ENCODE measurements at places on chromosomes 11 and 22.

DNA sequence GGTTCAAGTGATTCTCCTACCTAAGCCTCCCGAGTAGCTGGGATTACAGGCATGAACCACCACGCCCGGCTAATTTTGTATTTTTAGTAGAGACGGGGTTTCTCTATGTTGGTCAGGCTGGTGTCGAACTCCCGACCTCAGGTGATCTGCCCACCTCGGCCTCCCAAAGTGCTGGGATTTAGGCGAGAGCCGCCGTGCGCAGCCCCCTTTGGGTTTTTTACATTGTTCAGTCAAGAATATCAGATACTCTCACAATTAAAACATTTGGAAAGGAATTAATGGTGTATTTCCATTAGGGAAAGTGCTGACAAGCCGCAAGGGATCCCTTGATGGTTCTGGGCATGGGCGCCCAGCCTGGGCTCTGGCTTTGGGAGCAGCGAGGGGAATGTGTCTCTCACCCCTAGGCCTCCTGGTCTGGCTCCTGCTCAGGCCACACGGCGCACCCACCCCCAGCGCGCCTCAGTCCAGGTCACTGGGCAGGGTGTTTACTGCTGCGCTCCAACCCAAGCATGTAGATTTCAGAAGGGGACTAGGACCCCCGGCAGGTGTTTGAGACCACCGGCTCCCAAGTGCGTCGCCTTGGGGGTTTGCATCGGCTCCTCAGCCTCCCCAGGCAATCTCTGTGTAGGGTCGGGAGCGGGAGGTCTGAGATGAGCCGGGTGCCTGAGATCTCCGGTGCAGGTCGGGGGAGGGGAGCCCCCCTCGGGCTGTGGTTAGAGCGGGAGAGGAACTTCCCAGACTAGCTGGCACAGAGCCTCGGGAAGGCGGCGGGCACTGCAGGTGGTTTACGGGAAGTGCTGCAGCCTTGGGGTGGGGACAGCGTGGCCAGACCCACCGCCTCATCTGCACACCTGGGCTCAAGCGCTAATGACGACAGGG is 809 bp upstream of the IRF7 start:
- no peak for DNase-seq

DNA sequence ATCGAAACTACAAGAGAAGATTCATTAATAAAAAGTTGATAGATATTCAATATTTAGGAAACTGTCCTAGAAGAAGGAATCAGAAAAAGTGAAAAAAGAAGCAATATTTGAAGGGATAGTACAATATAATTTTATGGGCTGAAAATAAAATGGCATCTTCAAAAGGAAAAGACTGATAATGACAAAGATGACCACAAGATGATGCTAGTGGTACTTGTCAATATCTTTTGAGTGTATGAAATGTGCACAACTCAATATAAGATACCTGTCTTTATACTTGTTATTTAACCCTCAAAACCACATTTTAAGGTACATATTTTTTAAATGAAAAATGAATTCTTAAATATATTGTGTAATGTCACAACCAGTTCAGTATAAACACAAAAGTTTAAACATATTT is 1059.6 kb upstream of the RAG2 start:
- no peak for DNase-seq

GRCh38 chr11:108863528-108863927 is 198.7 kb downstream of the DDX10 start:
- DNase-seq, result no peak

- no peak for DNase-seq
Measured at GRCh38 chr11:61707574-61707973, 27.4 kb downstream of the DAGLA start.

DNA sequence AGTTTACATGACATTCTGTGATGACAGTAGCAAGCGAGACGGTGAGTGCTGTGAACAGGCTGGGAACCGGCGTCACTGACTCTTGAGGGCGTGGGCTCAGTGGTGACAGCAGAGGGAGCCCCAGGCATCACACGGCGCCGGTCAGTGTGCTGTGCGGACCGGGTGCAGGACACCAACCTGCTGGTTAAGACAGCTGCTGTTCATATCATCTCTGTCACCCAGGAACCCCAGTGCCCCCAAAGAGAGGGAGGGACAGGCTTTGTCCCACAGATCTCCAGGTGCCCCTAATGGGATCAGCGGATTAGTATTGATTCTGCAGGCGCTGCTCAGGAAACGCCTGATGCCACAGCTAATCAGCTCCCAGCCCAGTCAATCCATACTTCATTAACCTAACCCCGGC is 18.4 kb downstream of the B3GAT1 start:
- DNase-seq, result no peak

DNA sequence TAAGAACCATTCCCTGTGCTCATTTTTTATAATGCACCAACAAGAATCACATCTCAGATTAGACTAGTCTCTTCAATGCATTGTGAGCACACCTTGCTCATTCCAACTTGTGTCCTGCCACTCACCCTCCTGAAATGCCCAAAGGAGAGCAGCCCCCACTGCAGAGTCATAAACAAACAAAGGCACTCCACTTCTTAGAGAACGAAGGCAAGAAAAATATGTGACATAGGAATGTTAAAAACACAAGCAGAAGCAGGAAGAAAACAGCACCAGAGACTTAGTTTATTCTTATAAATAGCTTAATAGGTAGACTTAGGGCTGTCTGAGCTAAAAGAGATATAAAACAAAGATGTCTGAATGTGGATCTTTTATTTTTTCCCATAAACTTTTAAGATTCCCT is 57.2 kb downstream of the GUCY1A2 start:
- DNase-seq, result no peak

GRCh38 chr11:108803776-108804175 is 138.9 kb downstream of the DDX10 start:
- DNase-seq, result no peak

- DNase-seq, result no peak
Measured at GRCh38 chr22:31585161-31585859, 76.7 kb downstream of the PISD start.

GRCh38 chr11:6391537-6392134 is 1.4 kb downstream of the SMPD1 start:
- no peak for DNase-seq

DNA sequence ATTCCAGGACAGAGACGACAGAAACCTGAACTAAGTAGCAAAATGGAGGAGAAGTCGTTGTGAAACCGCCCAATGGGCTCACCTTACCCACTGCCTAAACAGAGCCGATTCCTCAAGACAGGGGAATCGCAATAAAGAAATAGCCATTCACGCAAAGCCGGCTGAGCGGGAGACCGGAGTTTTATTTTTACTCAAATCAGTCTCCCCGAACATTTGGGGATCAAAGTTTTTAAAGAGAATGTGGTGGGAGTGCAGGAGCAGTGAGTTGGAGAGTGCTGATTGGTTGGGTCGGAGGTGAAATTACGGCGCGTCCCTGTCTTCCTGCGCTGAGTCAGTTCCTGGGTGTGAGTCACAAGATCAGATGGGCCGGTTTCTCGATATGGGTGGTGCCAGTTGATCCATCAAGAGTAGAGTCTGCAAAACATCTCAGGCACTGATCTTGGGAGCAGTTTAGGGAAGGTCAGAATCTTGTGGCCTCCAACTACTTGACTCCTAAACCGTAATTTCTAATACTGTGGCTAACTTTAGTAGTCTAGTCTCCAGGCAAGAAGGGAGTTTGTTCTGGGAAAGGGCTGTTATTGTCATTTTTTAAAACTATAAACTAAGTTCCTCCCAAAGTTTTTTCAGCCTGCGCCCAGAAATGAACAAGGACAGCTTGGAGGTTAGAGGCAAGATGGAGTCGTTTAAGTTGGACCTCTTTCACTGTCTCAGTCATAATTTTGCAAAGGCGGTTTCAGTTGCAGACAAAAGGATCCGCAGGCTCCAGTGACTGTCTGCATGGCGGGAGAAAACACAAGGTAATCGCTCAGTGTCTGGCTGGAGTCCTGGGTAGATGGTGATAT is 34.1 kb downstream of the OR4D9 start:
- DNase-seq, result no peak

DNA sequence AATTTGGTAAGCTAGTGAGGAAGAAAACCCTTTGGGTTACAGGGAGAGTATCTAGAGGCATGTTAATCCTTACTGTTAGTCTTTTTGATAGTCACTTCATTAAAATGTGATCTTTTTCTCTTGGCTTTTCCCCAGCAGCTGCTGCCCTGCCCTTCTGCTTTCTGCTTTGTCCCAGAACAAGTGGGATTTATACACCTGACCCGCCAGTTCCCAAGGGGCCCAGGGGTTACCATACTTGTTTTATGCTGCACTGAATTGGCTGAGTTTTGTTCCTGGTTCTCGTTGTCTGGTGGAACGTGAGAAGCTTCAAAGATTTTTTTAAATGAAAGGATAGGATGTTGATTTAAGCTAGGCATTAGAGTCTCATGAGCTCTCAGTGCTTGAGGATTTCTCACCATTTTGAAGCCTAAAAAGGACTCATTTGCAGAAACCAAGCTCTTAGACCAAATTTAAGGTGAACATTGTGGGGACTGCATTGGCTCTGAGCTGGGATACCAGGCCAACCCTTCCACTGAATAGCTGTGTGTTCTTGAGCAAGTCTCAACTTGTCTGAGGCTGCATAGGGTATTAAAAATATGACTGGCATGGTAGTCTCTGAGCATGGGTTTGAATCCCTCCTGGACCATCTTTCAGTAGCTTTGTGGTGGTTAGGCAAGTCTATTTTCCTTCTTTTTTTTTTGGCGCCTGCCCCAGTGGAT is 6.6 kb downstream of the LIMK2 start:
- DNase-seq, result no peak

- no peak for DNase-seq
Measured at GRCh38 chr11:44029977-44030911, 17.5 kb upstream of the ACCSL start.

- DNase-seq, result no peak
Measured at GRCh38 chr11:28822576-28822975, 714.4 kb downstream of the METTL15 start.

GRCh38 chr11:70466154-70466553 is 67.8 kb downstream of the CTTN start:
- DNase-seq, result no peak

DNA sequence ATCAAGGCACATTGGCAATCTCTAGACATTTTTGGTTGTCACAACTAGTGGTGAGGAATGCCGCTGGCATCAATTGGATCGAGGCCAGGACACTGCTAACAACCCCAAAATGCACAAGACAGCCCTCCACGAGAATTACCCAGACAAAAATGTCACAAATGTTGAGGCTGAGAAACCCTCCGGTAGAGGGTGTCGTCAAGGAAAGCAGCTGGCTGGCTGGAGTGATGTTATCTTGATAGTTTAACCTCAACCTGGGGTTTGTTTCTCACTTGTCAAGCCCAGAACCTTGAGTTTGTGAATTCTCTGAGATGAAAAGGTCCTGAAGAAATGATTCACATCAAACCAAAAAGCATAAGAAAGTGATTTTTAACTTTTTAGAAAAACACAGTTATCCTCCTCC is 21.1 kb upstream of the TMPRSS13 start:
- peak; percentile 41 for DNase-seq

- peak; percentile 52 for DNase-seq
Measured at GRCh38 chr22:25048659-25049647, 96.4 kb downstream of the KIAA1671 start.

DNA sequence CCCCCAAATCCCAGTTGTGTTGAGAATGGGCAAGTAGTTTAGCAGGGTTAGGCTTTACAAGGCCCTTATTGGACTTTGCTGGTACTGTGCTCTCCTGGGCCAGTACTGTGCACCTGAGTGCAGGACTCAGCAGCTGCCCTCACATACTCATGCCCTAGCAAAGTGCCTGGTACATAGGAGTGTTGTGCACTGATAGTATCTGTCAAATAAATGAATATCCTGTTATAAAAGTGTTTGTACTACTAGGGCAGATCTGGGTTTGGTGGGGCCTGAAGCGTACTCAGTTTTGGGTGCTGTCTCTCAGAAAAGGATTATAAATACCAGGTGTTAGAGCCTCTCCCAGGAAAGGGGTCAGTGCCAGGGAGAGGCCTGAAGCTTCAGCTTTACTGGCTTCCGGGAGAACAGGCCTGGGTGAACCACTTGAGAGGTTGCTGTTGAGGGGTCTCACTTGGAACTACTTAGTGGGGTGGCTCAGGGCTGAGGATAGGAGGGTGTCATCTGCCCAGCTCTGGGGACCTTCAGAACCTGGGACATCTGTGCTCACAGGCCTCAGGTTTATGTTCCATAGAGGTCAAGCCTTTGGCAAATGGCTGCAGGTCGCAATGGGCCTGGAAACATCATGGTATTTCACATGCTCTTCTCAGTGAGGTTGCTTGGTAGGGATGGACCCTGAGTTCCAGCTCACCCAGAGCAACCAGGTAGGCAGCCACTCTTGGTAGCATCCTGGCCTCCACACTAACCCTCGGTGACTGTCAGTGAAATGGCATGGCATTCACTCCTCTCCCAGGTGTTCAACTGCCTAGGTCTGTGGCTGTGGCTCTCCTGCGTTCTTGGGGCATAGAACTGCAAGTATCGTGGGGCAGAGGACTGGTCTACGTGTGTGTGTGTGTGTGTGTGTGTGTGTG is 106.1 kb downstream of the ZBTB16 start:
- DNase-seq, result no peak

DNA sequence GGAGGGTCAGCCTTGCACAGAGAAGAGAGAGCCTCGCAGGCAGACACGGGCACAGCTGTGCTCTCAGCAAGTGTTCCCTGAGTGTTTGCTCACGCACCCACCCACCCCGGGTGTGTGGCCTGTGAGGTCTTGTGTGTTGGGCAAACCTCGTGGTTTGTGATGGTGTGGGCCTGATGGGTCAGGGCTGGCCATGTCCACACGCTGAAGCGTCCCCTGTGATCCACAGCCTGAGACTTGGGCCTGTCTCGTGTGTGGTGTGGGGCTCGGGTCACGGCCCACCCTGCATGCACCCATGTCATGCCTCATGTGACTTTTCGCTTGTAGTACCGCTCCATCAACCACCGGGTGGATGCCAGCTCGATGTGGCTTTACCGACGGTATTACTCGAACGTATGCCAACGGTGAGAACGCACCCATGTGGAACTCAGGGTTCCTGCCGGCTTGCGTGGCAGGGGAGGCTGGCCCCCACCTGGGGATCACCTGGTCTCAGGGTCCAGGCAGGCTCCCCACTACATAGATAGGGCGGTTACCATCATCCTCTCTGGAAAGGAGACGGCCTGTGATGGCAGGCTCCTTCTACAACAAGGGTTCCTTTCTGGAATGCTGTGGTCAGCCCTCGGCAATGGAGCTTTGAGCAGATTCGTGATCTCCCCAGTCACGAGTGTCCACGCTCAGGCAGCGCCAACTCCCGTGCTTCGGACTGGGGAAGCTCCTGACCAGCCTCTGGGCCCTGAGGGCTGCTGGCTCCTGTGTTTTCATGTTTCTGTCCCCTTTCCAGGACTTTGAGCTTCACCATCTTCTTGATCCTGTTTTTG is 5.9 kb downstream of the TPCN2 start:
- DNase-seq, result no peak

GRCh38 chr11:48055292-48056132 is 75.2 kb downstream of the PTPRJ start:
- no peak for DNase-seq

DNA sequence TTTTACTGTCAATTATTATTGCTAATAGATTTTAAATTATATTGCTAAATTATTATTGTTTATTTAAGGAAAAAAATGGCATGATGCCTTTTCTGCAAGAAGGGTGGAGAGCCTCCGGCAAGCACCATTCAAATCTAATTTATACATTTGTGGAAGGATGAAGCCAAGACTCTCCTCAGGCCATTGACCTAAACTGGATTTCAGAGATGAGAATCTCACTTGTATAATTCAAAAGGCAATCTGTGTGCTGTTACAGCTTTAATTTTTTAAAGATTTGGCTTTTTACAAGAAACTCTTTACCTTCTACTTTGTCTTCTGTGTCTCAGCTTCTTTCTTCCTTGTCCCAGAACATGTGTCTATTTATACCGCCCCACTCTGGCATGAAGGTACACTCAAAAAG is 722.5 kb downstream of the ETS1 start:
- no peak for DNase-seq
